Activated CD4-positive, alpha-beta T cell treated with anti-CD3 and anti-CD28 coated beads for 4 hours (primary cell): ENCODE measurements at places on chromosomes 16 and 17.

GRCh38 chr16:74064120-74064735 is 232.4 kb upstream of the PSMD7 start:
- DNase-seq: no peak

GRCh38 chr16:84787263-84787622 is 32.5 kb upstream of the CRISPLD2 start:
- no peak for DNase-seq

GRCh38 chr17:59651346-59651745 is 31.7 kb downstream of the CLTC start:
- no peak for DNase-seq

DNA sequence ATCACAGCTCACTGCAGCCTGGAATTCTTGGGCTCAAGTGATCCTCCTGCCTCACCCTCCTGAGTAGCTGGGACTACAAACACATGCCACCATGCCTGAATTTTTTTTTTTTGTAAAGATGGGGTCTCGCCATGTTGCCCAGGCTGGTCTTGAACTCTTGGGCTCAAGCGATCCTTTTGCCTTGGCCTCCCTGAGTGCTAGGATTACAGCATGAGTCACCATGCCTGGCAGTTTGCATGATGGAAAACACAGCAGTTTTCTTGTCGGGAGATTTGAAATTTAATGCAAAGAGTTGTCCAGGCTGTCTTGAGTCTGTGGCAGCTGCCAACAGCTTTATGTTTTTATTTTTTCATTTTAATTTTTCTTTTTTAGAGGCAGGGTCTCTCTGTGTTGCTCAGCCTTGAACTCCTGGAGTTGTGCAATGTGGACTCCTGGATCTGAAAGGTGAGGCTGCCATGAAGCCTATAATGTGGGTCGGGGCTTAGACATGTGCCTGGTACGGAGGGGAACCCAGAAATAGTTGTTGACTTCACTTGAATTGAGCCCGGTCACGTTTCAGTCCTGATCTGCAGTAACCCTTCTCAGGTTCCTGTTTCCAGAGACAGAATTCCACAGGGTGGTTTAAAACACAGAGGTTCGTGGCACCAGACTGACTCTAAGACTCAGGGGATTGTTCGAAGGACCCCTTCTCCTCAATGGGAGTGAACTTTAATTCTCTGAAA is 18.7 kb downstream of the CD300A start:
- no peak for DNase-seq

DNA sequence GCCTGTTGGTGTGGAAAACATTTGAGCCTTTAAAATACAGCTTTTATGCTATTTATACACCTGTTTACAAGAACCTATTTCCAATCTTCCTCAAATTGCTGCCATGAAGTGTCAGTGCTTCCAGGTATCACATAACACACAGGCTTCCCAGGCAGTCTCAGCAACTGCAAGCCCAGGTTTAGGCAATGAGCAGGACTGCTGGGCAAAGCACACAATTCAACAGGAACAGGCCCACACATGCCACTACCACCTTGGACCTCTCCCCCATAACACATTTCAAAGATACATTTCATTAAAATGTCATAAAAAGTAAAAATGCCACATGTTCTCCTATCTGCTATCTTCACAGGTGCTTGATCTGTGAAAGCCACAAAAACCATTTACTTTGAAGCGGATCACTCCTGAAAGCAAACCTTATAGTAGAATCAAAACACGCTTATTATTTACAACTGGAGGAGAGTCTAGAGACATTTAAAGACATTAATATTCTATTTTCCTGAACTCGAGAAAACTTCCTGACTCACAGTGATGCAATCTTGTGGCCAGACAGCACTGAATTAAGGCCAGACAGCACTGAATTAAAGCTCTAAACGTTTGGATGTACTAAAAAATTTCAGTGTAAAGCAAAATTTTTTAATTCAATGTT is 31.5 kb downstream of the ANKFY1 start:
- no peak for DNase-seq

DNA sequence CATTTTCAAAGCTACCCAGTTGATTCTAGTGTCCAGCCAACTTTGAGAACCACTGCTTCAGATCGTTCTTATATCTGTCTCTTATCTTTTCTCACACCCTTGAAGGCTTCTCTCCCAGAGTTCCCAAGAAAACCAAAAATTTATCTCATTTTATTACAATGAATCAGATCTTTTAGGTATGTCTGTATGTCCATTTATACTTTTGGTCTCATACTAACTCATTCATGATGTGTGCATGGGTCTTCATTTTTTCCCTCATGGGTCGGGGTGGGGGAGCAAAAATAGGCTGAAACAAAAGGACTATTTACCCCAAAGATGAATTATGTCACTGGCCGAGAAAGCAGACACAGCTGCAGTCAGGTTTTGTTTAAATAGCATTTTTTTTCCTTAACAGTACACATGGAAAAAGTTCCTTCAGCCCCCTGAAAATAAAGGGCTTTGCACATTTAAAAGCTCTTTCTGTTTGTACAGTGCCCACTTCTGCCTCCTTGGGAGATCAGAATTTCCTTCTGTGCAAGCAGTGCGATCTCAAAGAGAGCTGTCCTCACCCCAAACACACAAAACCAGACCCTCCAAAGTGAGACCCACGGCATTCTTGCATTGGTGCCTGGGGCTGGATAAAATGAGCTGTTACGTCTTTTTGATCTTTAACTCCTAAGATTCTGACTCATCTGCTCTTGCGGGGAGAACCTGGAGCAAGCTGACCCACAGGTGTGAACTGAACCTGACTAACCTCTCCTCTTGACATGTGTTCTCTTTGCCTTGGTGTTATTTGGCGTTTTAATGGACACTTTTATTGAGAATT is 251.2 kb upstream of the ELAC2 start:
- DNase-seq: no peak

DNA sequence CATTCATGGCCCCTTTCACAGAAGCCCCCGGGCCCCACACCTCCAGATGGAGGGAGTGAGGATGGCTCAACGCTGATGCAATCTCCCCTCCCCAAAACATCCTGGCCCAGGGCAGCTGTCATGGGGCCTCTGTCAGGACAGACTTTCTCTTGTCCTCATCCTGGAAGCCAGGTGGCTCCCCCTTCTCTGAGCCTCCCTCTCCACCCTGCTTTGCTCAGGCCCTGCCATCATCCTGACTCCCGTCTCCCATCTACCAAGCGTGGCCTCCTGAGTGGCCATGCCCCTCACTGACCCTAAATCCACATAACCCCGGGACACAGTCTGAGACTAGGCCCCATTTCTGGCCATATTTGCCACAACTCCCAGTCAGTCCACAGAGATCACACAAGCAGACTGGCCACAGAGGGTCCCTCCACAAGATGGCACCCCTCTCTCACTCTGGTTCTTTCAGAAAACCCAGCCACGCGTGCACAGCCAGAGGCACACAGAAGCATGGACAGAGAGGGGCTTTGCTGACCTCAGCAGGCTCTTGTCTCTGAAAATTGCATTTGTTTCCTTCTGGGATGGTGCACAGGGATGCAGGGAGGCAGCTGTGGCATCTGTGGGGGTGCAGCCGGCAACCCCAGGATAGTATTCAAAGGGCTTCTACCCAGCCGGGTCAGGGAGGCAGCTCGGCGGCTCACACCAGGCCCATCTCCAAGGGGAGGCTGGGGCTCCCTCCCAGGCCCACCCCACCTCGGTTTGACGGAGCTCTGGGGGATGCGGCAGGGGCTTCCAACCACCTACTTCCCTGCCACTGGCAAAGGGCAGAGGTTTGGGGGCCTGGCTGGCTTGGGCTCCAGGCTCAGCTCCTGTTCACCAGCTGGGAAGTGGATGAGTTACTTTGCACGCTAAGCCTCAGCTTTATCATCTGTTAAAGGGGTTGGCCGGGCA is 16.9 kb downstream of the DOC2B start:
- peak; percentile 14 for DNase-seq

DNA sequence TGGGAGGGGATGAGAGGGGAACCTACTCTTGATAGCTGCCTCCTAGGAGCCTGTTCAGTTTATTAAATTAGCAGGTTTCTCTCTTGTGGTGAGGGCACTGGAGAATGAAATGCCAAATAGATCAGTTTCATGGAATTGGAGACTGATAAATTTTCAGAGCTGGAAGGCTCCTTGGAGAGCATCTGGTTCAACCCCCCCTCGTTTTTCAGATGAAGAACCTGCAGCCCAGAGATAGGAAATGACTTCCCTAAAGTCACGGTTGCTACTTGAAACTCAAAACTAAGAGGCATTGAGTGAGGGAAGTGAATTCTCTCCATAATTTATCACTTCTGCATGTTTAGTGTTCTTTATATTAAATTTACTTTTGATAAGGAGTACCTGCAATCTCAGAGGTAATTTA is 366.0 kb upstream of the CCL2 start:
- no peak for DNase-seq

- no peak for DNase-seq
Observed at GRCh38 chr17:41617136-41617535, 4.6 kb upstream of the KRT16 start.

DNA sequence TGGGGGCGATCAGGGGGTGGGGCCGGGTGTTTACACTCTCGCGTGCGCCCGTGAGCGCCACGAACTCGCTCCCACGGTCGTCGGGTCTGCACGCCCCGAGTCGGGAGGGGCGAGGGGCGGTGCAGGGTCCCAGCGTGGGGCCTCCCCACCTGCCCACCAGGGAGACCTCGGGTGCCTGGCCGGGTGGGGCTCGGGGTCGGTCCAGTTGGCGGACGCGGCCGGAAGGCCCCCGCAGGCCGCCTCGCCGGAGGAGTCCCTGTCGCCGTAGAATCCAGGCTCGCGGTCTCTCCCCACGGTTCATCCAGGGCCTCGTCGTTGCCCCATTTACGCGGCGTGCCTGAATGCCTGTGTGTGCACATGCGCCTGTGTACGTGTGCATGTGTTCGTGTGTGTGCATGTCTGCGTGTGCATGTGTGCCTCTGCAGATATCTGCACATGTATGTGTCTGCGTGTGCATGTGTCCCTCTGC is 510 bp upstream of the RAB40B start:
- DNase-seq: no peak

DNA sequence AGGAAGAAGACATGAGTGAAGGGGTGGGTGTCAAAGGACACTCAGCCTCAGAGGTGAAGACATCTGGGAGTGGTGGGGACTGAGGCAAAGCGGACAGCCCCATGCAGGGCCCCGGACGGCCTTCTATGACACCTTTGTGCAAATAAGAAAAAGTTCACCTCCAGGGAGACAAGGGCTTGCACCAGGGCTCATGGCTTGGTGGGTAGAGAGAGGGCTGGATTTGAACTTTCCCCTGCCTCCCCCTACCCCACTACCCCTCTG is 30.5 kb downstream of the LRRC75A start:
- DNase-seq: no peak

- DNase-seq: peak; percentile 47
Observed at GRCh38 chr16:17359788-17360390, 110.9 kb downstream of the XYLT1 start.

DNA sequence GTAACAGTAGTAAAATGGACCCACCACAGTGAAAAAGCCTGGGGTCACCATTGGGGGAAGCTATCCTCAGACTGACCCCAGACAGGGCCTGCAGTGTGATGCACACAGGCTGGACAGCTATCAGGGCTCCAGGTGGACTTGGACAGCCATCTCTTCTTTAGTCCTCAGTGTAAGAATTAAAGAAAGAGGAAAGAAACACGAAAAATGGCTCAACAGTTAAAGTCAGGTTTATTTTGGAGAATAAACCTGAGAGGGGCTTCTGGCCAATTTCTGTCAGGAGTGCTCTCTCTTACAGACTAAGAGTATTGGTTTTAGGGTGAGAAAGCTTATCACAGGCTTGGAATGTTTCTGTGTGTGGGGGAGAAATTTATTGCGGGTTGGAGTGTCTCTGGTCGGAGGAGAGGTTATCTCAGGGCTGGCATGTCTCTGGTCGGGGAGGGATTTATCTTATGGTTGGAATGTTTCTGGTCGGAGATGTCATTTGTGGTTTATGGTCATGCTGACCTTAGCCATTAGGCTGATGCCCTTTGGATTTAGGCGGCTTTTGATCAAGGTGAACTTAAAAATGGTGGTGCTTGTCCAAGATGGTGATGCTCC is 10.8 kb upstream of the B4GALNT2 start:
- DNase-seq: no peak

DNA sequence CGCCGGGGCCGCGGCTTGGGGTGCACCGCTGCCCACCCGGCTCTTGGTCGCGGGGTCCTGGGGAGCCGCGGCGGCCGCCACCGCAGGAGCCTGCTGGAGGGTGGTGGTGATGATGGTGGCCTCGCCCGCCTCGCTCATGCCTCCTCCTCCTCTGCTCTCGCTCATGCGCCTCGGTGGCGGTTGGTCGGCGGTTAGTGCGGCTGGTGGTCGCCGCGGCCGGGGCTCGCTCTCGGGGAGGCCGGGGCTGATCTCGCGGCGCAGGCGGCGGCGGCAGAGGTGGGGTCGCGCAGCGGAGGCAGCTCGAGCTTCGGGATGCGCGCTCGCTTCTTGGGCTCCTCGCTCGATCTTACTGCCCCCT is 41.6 kb downstream of the AHSP start:
- no peak for DNase-seq

GRCh38 chr17:47744168-47745036 is 11.4 kb downstream of the TBX21 start:
- no peak for DNase-seq

DNA sequence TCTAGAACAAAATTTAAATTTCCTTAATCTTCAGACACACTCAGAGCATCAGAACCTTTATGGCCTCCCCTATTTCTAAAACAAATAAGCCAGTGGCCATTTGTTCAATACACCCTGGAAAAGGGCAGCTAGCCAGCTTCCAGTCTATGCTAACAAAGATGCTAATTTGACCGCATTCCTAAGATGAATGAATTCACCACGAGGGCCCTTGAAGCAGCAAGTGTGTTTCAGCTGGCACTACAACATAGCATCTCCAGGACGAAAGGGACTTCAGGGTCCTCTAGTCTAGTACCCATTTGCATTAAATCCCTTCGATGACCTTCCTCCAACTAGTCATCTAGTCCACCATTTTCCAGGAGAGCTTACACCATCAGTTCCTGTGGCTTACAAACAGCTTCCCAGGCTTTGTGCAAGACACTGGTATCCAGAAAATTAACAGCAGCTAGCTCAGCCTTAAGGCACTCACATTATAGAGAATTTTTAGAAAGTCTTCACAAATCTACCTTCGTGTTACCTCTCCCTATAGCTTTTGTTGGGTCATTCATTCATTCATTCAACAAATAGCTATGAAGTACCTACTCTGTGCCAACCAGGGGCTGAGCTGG is 10.9 kb downstream of the KRT37 start:
- DNase-seq: no peak

DNA sequence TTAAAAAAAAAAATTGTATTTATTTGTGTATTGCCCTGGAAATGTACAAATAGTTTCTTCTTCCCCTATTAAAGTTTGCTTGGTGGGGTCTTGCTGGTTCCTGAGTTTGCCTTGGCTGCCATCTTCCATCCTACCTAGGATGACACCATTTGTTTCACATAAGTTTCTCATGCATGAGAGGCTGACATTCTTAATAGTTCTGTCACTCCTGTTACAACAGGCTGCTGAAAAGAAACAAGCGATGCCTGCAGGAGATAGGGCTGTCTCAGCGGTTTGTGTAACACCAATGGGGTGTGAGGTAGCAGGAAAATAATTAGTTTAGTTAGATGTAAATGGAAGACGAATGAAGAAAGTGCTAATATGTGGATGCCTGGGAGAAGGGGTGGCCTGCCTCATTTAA is 1000.9 kb upstream of the RBFOX1 start:
- DNase-seq: no peak
